ENCODE measurements at places on chromosomes 5 and 9. TPM values are rescaled to one million over a fixed set of nuclear protein-coding genes. Genes with fewer than 3 reads are reported as not detected.

SAXO1 gene
- total RNA-seq: not detected

SLC6A7 gene
- not detected for total RNA-seq

ADAMTS19 gene
- total RNA-seq: not detected

GRCh38 chr5:176167800-176168199 lies 70.4 kb upstream of the SIMC1 start:
- DNase-seq: no peak

DNA sequence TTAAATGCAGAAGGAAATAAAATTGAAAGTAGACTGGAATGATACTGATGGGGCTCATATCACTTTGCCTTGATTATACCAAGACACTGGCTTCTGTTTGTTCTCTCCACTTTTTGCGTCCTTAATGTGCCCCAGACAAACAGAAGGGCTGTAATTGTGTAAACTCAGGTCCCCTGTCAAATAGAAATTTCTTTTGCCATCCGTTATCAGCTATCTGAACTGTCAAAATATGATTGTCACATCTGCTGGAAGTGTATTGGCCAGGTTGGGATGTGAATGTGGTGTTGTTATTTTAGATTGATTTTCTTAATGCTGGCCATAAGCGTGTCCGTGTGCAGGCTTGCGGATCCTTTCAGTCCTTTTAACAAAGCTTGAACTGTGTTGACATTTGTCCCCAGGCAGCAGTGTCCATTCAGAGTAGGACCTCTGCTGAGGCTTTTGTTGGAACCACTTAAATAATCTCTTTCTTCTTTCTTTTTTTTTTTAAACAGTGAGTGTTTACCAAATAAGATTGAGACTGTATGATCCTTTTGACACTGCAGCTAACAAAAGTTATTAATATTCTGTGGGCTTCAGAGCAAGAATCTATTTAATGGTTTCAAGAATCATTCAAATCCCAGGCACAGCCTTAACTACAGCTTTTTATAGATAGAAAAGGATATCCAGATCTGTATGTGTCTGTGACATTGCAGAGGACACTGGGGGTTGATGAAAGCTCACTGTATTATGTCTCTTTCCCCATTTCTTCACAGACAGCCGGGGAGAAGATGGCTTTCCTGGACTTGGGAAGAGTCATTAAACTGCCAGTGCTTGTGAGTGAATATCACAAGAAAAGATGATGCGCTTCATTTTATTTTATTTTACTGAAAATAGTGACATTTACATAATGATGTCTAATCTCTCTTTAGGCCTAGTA lies 171.7 kb downstream of the ZNF608 start:
- no peak for DNase-seq

GRCh38 chr5:127040796-127041520 lies 10.6 kb upstream of the MARCHF3 start:
- DNase-seq: no peak

DDX4 gene
- total RNA-seq: not detected

PCDHA1 gene
- not detected for total RNA-seq

DNA sequence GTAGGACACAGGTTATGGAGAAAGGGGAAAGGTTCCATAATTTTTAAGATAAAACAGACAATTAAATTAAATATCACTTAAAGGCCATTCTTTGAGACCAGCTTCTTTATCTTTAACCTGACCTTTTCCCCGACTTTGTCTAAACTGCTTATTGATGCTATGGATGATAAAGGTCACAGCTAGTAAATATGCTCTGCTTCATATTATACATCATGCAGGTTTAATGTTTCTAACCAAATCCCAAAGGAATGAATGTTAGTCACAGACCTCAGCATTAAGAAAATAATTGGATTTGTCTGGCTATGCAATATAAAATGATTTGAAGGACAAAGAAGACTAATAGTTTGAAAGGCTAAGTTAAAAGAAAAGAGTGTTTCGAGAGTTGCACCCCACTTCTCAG lies 147.6 kb downstream of the ST8SIA4 start:
- DNase-seq: no peak

DNA sequence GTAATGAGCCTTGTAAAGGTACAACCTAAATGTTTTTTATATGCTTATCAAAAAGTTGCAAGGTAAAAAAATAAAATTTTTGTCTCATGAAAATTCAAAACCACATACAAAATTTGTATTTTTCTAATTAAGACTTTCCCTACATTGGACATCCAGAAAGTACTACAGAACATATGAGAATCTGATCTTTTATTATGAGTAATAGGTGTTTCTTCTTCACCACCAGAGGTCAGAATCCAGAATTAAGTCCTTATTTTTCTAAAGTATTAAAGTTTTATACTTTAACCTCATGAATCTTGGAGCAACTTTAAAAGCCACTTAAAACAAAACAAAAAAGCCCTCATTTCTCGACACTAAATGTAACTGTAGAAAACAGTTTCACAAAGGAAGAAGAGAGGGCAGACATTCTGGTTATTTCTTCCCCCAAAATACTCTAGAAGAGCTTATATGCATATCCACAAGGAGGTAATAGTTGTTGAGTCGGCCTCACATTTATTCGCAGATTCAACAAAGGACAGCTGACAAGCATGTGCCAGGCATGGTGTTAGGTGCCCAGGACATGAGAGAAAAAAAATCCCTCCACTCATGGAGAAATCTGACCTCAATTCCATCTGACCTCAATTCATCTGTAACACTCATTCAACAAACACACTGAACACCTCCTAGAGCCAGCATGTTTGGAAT lies 69.3 kb downstream of the MLLT3 start:
- DNase-seq: no peak

DNA sequence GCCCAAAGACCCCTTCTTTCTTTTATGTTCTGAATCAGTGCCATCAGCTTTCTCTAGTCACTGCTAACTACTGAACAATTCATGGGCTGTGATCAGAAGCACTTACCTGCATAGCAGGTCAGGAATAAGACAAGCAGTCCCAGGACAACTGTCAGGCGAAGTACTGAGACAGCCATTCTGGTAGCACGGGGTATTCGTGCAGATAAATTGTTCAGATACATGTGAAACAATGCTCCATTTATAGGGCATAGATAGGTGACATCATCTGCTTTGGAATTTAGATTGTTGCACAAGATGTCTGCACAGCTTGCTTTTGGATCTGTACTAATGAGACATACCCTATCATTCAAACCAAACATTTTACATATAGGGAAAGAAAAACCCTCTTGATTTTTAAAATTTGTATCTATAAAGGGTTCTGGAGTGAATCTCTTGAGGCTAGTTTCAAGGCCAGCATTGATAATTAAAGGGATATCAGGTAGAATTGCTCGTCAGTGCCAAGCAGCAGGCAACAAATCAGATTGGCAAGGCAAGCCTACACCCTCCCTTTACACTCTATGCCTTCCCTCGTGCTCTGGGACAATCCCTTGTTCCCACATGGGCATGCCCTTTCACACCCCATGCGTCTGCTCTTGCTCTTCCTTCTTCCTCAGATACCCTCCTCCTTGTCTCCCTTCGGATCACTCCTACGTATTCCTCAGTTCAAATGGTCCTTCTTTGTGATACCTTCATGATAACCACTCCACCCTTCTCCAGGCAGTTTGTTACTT lies at the start of gene C5orf46:
TSS of gene C5orf46 (minus strand) at position 213 of the 770 bp plus-strand sequence. CDS start at position 176, 37 bp downstream.
- DNase-seq: no peak

DNA sequence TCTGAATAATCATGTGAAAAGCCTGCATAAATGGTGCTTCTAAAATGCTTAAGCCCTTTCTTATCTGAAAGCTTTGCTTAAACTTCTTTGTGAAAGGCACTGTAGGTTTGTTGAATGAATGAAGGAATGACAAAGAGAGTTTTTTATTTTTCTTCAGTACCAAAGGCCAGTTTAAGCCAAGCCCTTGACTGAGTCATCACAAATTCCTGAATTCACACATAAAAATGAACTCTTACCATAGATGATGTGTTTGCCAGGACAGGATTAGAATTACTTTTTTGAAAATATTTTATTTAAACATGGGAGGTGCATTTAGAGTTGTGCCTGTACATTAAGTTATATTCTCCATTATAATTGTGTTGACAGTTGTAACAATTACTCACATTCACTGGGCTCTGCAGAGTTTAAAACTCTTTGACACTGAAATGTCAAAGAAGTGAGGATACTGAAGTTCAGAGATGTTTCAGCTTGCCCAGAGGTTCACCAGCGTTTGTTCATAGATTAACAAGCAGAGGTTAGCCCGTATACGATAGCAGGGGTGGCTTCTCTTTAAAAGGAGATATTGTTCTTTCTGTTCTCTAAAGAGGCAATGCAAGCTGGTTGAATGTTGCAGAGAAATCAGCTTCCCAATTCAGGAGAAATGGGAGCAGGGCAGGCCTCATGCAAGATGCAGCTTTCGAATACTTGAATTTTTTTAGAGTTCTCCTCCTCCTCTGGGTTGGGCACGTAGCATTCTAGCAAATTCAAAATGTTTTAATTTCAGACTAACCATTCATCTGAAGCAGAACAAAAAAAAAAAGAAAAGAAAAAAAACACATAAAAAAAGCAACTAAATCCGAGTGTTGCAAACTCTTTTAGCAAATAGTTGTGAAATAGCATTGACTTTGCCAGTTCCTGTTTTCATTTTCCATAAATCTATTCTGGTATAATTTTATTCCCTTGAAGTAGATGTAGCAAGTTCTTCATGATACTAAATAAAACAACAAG lies 358.7 kb upstream of the KLF4 start:
- DNase-seq: no peak

DNA sequence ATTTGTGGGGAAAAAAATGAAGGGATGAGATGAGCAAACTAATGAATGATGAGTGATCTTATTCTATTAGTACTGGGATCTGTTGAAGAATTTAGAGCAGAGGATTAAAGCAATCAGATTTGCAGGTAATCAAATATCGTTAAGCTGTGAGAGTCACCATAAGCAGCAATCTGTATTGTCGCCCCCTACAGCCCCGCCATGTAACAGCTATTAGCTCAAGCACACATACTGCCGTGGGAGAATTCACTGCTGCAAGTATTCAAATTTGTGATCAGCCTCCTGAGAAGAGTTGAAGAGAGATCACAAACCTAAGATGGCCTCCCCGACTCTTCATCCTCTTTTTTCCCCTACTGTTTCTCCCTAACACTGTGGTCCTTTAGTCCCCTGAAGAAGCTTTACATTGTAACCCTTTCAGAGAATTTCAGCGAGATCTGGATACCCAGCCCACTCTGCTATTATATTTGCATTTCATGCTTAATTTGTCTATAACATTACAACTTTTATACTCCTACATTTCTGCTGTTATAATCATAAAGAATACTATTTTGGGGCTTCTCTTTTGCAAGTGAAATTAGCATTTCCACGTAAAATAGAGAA lies 28.5 kb upstream of the PHF24 start:
- peak; percentile 40 for DNase-seq

DNA sequence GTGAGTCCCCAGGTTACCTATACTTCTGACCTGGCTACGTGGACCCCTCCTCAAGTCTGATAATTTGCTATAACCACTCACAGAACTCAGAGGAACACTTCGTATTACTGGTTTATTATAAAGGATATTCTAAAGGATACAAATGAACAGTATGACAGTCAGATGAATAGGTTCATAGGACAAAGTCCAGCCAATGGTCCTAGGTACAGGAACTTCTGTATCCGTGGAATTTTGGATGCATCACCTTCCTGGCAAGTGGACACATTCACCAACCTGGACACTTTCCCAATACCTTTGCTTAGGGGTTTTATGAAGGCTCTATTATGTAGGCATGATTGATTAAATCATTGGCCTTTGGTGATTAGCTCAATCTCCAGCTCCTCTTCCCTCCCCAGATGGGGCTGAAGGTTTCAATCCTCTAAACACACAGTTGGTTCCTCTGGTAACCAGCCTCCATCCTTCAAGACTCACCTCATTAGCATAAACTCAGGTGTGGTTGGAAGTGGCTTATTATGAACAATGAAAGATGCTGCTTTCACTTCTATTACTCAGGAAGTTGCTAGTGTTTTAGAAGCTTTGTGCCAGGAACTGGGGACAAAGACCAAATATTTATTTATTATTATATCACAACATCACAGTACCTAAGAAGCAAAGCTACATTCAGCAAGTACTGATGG lies 149.6 kb upstream of the ELL2 start:
- no peak for DNase-seq

- DNase-seq: no peak
Measured at GRCh38 chr9:108300306-108301287, 555.2 kb downstream of the ACTL7B start.

GRCh38 chr5:17477043-17477442 lies 21.0 kb upstream of the TAF11L2 start:
- DNase-seq: no peak

DNA sequence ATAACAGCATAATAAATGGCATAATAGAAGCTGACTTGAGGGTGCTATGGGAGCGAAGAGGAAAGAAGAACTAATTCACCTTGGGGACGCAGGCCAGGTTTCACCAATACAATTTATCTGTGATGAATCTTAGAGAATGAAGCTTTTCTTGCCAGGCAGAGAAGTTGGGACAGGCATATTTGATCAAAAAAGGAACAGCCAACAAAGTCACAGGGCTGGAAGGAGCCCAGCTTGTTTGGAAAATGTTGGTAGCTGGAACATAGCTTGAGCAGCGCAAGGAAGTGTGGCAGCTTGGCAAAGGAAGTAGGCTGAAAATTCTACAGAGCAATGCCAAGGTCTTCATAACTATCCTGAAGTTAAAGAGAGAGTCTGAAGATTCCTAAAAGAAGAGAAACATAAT lies 181.5 kb upstream of the OR13F1 start:
- DNase-seq: no peak

DNA sequence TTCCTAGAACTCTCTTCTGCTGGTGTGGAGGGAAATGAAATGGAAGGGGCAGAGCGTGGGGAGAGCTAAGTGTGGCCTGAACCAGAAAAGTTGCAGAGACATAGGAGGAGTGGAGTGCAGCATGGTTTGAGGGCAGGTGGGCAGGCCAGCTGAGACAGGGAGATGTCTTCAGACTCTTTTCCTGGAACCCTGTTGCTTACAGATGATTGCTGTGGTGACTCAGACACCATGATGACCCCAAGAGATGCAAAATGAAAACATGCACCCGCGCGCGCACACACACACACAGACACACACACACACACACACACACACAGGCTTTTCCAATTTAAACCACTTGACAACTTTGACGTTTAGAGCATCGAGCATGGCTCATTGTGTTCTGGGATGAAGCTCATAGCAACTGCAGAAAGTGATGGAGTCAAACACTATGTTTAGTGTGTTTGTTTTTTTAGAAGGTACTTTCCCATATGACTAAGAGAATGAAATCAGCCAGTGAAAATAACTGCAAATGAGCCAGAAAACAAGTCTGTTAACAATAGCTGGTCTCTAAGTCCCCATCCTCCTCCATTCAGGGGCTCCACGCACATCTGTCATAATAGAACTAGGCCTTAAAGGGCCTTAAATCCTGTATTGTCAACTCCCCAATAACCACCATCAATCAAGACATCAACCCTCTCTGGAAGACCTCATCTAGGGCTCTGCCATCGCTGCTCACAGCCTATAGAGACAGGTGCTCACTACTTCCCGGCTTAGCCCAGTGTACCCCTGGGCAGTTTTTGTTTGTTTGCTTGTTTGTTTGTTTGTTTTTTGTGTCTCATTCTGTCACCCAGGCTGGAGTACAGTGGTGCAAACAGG lies 9.6 kb downstream of the TMOD1 start:
- no peak for DNase-seq

DNA sequence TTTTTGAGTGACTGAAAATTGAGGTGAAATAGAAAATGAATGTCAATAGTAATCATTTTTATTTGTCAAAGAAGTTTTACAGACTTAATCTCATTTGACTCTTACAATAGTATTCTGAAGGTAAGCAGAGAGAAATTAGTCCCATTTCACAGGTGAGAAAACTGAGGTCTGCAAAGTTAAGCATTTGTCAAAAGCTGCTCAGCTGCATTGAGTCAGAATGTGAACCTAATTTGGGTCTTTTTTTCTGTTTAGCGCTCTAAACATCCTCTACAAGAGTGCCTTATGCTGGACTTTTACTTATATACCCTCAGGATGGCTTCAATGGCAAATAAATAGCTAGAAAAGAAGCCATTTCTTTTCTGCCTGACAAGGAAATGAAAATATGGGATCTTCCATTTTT lies 135.7 kb downstream of the RASGRF2 start:
- DNase-seq: no peak

Data from adrenal gland (tissue), 19 donors.